ENCODE measurements at places on chromosomes 16 and 17.

DNA sequence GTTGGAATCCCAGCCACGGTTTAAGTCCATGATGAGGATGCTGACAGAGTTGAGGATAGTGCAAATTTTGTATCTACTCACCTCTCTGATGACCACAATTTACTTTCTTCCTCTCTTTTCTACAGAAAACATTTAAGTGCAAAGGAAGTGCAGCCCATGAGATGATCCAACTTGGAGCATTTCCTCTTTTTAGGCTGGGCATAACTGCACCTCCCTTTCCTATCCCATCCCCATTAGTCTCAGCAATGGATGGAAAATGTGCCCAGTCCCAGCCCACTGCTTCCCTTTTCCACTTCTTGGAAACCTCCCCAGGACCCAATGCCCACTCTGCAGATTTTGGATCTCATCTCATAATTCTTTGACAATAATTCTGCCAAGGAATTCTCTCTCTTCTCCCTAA is 16.6 kb upstream of the CCL8 start:
- peak; percentile 14 for DNase-seq

DNA sequence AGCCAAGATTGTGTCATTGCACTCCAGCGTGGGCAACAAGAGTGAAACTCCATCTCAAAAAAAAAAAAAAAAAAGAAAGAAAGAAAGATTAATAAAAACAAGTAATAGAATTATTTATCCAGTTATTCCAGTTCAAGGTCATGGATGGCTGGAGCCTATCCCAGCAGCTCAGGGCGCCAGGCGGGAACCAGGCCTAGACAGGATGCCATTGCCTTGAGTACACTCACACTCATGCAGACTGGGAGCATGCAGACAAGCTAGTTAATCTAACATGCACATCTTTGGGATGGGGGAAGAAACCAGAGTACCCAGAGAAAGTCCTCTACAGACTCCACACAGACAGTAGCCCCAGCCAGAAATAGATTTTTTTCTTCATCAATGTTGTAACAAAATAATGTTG is 17.9 kb downstream of the PDP2 start:
- DNase-seq: no peak

- no peak for DNase-seq
These were observed 3.2 kb downstream of the CBX2 start for GRCh38 chr17:79781012-79781650.

DNA sequence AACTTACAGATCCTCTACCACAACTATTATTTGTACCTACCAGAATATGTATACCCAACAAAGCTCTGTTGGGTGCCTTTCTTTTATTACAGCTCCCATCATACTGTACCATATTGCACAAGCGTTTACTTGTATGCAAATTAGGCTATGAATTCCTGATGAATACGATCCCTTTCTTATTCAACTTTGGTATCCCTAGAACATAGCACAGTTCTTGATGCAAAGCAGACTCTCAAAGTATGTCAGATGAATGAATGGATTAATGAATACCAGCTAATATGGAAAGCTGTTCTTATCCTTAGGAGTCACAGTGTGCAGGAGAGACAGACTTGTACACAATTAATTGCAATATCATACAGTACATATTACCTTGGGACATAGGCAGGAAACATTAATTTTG is 79.7 kb upstream of the NACA2 start:
- no peak for DNase-seq

DNA sequence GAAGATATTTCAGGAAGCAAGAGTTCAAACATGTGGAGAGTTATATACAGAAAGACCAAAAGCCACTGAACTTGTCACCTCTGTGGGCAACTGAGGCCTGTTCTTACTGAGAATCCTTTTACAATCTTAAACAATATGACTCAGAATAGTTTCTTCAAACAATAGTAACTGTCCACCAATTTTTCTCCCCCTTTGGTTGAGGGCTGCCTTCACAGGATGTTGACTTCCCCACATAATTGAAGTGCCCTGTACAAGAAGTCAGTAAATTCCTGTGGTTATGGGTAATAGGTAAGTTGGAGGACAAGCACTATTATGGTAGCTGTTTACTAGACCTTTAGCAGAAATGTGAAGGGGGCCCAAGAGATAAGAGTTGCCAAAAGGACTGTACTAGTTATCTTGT is 215.8 kb downstream of the CDH8 start:
- DNase-seq: no peak

DNA sequence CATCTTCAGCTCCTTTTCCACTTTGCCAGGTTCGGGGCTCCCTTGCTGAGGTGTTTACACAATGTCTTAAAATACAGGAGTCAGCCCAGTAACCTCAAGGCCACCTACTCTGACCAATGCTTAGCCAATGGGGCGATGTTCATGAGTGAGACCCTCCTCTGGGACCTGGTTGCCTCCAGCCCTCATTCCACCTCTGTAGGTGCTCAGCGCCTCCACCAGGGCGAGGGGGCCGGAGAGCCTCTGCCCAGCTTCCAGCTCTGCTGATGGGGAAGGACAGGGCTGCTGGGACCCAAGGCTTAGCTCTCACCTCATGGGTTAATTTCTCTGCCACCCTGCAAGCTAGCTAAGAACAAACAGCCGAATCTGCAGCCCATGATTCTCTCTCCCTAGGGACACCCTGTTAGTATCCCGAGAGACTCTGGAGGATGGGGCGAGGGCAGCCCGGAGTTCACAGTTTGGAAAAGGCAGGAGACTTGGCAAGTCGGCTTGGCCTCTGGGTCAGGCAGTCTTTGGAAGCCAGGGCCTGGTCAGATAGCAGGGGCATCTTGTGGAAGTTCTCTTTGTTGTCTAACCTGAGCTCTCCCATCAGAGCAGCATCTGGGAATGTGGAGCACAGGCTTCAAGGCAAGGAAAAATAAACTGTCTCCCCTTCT is 16.2 kb downstream of the SRCIN1 start:
- no peak for DNase-seq

DNA sequence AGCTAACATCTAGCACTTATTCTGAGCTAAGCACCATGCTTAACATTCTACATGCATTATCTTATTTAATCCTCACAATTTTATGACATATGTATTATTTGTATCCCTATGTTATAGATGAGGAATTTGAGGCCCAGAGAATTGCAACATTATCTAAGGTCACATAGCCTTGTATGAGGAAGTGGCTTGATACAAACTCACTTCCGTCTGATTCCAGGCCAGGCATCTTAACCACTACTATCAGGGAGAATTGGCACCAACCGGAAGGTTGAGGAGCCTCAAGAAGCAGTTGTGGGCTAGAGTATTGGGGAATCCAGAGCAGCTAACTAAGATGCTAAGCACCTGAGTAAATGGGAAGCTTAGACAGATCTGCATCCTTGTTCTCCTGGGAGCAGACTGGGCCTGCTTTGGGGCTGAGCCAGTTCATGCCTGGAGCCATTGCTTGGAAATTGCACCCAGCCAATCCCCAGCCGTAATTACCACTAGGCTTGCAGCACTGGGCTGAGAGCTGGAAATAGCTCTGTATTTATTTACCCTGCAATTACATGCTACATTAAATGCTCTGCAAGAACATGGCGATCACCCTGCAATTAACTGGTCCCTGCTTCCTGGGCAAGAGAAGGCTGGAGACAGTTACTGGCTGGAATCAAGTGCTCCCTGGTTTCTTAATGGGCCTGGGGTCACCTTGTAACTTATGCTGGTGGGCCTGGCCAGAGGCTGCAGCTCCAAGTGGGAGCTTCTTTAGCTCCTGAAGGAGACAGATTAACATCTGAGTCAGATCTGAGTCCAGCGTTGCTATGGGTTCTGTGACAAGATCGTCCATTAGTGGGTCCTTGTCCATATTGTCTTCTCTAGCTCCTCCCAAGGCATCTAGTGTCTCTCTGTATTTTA is 273.1 kb upstream of the CCL2 start:
- DNase-seq: no peak

DNA sequence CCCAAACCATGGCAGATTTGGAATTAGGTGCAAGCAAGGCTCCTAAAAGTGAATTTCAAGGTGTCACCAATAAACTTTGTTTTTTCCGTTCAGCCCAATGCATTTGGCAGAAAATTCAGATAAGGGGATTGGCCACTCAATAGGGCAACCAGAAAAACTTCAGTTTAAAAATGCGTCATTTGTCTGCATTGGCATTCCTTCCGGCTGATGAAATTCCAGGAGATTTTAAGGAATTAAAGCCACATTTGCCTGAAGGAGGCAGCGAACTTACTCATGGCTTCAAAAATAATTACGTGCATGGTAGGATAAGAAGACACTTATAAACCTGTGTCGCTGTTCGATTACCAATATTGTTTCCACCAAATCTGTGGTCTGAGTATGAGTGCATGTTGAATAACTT is 151.9 kb downstream of the SALL1 start:
- no peak for DNase-seq

GRCh38 chr17:64941761-64942160 is 22.5 kb upstream of the LRRC37A3 start:
- DNase-seq: no peak

- no peak for DNase-seq
These were observed 241.6 kb downstream of the CNTNAP4 start for GRCh38 chr16:76518781-76519180.

DNA sequence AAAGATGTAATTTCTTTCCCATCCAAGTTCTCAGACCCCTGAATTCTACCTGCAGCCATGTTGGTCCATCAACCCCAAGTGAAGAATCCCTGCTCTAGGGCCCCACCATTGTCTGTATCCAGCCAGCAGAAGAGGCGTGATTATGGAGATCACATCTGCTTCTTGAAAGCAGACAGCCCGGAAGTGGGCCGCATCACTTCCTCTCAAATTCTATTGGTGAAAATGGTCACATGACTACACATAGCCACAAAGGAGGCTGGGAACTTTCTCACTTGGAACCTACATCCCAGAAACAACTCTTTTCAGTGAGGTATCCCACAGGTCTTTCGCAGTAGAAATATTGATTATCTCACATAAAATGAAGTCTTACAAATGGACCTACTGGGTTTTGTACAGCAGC is 40.1 kb downstream of the IL4R start:
- DNase-seq: no peak

DNA sequence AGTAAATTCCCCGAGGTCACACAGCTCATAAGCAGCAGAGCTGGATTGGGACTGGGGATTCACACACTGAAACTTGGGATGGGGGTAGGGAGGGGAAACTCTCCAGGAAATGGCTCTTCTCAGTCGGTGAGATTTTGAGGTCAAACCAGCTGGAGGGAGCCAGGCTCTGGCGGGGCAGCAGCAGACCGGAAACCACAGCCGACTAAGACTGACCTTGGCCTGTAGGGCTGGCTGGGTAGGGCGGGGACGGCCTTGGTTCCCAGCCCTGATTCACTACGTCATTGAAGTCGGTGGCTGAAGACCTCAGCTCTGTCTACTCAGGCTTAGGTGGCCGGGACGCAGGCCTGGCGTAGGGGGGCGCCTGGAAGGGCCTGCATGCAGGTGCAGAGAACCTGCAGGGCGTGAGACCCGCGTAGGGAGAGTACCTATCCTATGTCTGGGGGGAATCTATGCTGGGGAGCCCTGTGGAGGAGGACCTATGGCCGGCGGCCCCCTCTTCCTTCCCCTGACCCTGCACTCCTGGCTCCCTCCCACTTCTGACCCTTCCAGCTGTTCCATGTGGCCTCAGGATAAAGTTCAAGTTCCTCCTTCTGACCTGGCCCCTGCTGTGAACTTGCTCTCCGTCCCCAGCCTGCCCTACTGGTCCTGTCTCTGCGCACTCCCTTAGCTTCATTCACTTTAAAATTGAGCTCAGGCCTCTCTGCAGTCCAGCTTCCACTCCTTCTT is 11.9 kb upstream of the SLC4A1 start:
- peak; percentile 79 for DNase-seq

DNA sequence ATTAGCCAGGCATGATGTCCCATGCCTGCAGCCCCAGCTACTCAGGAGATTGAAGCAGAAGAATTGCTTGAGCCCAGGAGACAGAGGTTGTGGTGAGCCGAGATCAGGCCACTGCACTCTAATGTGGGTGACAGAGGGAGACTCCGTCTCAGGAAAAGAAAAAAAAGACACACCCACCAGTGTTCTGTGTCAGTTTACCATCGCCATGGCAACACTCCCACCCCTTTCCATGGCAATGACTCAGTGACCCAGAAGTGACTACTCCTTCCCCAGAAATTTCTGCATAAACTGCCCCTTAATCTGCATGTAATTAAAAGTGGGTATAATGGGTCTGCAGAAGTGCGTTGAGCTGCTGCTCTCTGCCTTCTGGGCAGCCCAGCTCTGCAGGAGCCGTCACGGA is 4.0 kb upstream of the ZC3H18 start:
- no peak for DNase-seq

DNA sequence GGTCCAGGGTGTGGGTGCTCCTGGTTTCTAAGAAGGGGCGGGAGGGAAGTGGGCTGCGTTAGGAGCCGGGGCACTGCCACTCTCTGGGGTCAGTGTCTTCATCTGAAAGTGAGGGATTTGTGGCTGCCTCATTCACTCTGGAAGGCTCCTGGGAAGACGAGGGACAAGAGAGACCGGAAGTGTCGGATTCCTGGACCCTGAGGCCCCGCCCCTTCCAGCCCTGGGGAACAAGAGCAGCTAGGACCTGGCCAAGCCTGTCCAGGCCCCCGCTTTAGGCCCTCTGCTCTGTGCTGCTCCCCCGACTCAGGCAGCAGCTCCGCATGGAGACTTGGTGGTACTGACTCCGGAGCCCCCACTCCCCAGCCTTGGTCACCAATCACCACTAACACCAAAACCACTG is 6.5 kb downstream of the LGALS3BP start:
- DNase-seq: no peak

DNA sequence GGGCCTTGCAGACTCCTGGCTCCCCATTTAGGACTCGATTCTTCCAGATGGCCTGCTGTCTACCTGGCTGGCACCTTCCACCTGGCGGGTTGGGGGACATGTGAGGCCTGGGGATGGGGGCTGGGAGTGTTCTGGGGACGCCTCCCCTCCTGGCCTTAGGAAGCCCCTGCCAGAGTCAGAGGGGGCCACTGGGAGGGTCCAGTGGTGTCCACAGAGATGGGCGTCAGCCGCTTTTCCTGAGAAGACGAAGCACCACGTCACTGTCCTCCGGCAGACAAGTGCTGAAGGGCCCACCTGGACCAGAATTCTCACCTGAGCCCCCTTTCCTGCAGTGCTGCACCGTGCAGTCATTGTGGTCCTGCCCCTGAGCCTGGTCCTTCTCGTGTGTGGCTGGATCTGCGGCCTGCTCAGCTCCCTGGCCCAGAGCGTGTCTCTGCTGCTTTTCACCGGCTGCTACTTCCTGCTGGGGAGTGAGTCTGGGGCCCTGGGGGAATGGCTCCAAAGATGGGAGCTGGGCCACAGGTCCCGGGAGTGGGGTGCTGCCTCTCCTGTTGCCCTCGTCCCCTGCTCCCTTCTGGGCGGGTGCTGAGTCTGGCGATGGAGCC is 2.9 kb downstream of the TMEM235 start:
- DNase-seq: no peak

- peak; percentile 83 for DNase-seq
These were observed 5.6 kb downstream of the CORO6 start for GRCh38 chr17:29617125-29617480.
